Spinal cord (tissue), 10 donors: ENCODE measurements at places on chromosomes 7 and 10.

GRCh38 chr7:74572301-74572979 is 85.1 kb upstream of the GTF2I start:
- DNase-seq: no peak

DNA sequence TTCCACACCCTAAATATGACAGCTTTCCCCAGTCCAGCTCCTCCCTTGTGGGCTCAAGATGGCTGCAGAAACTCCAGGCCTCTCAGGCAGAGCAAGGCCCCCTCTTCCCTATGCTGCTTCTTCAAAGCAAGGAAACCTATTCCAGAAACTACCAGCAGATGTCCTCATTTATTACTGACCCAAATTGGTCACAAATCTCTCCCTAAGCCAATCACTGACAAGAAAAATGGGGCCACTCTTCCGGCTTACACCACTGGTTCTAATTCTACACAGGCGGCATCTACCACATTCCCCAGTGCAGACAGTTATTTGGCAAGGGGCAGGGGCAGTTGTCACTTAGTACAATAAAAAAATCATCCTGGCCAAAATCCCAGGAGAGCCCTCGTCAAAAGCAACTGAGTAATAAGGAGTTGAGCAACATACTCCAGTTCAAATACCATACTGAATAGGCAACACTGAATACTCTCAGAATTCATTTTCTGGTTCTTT is 150.4 kb downstream of the SFMBT2 start:
- DNase-seq: no peak

GRCh38 chr7:24419511-24419910 is 135.5 kb downstream of the NPY start:
- no peak for DNase-seq

GRCh38 chr7:150935149-150935548 is 43.0 kb downstream of the KCNH2 start:
- DNase-seq: no peak

- DNase-seq: no peak
Observed at GRCh38 chr7:16559497-16560179, 33.0 kb downstream of the LRRC72 start.

DNA sequence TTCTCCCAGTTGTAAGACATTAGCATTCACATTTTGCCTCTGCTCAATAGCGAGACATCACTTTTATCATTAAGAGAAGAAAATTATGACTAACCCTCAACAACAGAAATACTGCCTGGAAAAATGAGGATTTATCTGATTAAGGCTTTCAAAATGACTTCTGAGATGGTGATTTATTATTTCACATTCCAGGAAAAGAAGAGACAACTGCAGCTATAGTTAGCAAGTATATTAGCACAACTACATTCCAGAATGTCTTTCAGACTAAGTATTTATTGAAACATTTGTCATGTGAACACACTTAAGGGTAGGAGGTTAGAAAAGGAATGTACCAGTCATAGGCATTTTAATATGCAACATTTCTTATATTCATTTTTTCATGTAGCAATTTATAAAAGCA is 162.0 kb downstream of the IQUB start:
- no peak for DNase-seq

- DNase-seq: no peak
Observed at GRCh38 chr7:477626-478220, 41.9 kb downstream of the PDGFA start.

GRCh38 chr10:30857803-30858202 is 173.9 kb downstream of the ZNF438 start:
- DNase-seq: peak; percentile 18

DNA sequence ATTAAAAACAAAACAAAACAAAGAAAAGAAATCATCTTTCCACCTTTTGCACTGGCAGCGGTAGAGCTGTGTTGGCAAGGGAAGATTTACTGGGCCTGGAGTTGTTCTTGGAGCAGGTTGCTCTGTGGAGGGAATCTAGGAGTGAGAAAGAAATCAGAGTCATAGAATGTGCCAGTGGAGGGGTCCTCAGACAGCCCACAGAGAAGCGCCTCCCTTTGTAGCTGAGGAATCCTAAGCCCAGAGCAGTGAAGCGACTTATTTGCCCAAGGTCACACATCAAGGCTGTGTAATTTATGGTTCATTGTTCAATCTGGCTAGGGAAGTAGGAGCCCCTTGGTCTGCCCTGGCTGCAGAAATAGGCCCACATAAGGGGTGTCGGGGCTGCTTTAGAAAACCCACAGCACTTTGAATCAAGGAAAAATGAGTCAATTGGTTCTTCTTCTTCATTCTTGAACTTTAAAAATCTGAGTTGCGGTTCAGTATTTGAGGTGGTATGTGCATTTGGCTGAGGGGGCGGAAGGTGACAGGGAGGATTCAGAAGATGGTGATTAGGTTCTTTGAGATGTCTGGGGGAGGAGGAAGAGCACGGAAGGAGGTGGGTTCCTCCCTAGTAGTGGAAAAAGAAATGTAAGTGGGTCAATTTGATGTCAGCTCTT is 253.7 kb downstream of the PTEN start:
- DNase-seq: no peak

- DNase-seq: no peak
Observed at GRCh38 chr7:29413626-29414136, 150.0 kb upstream of the PRR15 start.
